ENCODE measurements at places on chromosomes 13 and 19.

DNA sequence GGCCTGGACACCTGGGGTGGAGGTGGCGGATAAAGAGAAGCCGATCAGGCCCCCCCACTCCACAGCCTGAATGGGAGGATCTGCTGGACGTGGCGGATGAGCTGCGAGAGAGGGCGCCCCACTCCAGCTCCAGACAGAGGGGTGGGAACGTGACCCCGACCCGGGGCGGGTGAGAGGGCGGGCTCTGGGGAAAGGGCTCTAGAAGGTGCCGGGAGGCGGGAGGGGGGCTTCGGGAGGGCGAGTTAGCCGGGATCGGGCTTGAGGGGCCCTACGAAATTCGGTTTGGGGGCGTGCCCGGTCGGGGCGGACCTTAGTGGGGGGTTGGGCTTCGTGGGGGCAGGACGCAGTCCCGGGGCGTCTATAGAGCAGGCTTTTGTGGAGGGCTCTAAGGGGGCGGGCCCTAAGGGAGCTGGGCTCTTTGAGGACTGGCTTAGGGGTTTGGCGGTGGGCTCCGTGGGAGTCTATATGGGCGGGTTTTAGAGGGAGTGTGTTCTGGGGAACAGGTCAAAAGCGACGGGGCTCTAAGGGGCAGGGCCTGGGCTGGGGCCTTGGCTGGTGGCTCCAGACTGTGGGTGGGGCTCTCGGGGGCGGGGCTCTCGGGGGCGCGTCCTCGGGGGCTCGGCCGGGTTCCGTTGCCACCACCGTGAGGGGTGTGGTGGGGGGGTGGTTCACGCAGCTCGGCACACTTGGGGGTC, 4.1 kb upstream of the NANOS3 start:
- DNase-seq: no peak

GRCh38 chr19:48509467-48510194, 2.0 kb downstream of the LMTK3 start:
- no peak for DNase-seq

GRCh38 chr19:35254341-35255297, 5.8 kb downstream of the LSR start:
- DNase-seq: no peak

DNA sequence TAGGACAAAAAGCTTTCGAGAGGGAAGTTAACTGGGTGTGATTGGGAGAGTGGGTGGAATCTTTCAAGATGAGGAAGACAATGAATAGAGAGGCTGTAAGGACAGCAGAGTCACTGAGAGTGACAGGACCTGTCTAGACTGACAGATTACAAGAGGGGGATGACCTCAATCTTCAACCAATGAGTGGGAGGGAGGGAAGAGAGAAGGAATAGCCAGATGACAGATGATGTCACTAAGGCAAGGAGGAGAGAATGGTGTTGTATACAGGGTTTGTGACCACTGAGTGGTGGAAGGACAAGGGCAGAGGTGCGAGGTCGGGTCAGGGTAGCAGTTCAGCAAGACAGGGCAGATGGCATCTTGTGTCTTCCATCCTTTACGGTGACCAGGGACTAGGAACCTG, 5.8 kb upstream of the ILF3 start:
- no peak for DNase-seq

- no peak for DNase-seq
These were observed 43.1 kb downstream of the B3GLCT start for GRCh38 chr13:31242916-31243315.

GRCh38 chr13:66977161-66977560, 253.0 kb downstream of the PCDH9 start:
- DNase-seq: no peak

DNA sequence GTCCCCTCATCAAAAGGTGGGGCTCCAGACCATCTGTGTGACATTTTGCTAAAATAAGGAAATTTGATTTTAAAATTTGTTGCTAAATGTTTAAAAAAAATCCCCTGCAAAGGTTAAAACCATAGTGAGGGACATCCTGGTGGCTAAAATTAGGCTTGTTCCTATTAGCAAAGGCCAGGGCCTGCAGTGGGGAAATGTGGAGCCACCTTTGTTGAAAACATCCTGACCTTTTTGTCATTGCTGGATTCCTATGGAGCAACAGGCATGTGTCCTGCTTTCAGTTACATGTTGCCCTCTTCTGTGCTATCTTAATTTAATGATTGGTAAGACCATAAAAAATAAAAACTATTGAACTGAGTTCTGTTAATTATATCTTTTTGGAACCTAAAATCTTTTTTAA, 524.3 kb downstream of the KCTD12 start:
- no peak for DNase-seq

DNA sequence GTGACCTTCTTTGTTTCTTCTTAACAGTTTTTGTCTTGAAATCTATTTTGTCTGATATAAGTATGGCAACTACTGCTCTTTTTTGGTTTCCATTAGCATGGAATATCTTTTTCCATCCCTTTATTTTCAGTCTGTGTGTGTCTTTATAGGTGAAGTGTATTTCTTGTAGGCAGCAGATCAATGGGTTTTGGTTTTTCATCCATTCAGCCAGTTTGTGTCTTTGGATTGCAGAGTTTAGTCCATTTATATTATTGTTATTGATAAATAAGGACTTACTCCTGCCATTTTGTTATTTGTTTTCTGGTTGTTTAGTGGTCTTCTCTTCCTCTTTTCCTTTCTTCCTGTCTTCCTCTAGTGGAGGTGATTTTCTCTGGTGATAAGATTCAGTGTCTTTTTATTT, 54.4 kb downstream of the ZNF136 start:
- no peak for DNase-seq

DNA sequence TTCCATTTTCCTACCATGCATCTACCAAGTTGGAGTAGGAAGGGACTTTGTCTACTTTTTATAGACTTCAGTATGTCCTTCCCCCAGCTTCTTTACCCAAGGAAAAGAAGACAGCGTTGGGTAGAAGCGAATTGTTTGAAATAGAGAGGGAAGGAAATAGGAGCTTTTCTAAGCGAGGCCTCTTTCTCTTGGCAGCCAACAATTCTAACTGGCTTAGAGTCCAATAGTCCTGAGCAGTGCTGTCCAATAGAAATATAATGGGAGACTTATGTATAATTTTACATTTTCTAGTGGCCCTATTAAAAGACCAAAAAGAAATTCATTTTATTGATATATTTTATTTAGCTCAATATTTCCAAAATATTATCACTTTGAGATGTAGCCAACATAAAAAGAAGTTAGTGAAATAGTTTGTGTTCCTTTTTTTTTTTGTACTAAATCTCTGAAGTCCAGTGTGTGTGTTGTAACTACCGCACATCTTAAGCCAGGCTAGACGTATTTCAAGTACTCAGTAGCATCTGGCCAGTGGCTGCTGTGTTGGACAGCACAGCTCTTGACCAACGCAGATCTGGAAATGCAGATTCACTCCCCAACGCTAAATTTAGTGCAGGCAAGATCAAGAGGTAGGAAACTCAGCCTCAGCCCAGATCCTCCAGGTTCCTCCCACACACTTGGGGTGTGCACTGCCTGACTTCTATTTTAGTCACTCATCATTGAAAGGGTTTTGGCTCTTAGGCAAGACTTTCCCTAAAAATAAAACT, 179.2 kb downstream of the SHISA2 start:
- DNase-seq: no peak

DNA sequence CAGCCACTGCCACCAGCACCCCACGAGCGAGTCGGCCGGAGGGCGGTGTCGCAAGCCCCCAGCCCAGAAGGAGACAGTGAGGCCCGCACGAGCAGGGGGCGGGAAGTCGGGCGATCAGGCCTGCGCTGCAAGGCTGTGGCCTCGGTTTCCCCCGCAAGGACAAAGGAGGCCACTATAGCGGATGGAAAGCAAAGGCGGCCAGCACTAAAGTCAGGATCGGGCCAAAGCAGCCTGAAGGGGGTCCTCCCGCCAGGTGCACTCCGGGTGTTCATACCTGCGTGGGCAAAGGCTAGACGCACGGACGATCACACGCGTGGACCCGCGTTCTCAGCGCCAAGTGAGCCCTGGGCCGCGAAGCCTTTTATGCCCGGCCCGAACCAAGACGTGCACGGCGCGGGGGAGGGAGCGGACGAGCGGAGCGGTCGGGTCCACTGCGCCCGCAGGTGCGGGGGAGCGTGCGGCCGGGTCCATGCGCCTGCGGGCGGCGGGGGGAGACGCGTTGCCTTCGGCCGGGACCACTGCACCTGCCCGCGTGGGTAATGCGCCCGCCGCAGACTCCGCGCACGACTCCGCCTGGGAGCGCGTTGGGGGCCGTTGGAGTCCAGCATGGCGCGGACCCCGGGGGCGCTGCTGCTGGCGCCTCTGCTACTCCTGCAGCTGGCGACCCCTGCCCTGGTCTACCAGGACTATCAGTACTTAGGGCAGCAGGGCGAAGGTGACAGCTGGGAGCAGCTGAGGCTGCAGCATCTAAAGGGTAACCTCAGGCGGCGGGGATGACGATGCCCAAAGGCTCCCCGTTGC, at the start of the genes PRDX2 and THSD8:
PRDX2 (minus strand) TSS at position 335 of the 801 bp plus-strand sequence. CDS start 539 bp downstream, outside the sequence.
THSD8 (plus strand) TSS at position 604 of the 801 bp plus-strand sequence; CDS start at position 607, 3 bp downstream.
- no peak for DNase-seq

DNA sequence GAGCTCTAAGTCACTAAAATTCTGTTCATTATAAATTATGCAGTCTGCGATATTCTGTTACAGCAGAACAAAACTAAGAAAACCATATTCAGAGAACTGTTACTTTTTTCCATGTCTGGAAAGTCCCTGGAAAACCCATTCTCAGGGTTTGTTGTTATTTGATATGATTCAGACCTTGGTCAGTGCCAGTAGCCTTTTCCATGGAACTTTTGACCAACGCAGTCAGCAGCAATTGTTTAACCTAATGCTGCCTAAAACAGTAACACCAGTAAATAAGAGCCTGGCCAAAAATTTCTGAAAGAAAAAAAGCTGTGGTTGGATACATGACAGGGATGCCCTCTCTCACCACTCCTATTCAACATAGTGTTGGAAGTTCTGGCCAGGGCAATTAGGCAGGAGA, 402.7 kb downstream of the TBC1D4 start:
- no peak for DNase-seq

DNA sequence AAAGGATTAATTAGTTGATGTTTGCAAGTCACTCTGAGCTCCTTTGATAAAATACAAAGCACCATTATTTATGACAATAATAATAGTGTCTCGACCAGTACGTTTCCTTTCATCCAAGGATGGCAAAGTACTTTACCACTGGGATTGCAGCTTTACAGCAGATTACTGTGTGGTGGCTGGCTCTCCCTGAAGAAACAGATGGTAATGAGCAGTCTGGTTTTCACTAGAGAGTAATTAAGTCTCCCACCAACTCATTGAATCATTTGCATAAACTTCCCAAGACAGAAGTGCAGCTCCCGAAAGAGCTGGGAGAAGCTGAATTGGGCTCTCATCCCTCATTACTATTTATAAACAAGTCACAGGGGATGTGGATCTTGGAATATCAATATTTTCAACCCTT, 48.7 kb downstream of the KLF5 start:
- DNase-seq: no peak

GRCh38 chr13:22848539-22849052, 332.2 kb upstream of the SGCG start:
- no peak for DNase-seq

GRCh38 chr13:97573011-97573410, 139.0 kb downstream of the RAP2A start:
- DNase-seq: no peak

DNA sequence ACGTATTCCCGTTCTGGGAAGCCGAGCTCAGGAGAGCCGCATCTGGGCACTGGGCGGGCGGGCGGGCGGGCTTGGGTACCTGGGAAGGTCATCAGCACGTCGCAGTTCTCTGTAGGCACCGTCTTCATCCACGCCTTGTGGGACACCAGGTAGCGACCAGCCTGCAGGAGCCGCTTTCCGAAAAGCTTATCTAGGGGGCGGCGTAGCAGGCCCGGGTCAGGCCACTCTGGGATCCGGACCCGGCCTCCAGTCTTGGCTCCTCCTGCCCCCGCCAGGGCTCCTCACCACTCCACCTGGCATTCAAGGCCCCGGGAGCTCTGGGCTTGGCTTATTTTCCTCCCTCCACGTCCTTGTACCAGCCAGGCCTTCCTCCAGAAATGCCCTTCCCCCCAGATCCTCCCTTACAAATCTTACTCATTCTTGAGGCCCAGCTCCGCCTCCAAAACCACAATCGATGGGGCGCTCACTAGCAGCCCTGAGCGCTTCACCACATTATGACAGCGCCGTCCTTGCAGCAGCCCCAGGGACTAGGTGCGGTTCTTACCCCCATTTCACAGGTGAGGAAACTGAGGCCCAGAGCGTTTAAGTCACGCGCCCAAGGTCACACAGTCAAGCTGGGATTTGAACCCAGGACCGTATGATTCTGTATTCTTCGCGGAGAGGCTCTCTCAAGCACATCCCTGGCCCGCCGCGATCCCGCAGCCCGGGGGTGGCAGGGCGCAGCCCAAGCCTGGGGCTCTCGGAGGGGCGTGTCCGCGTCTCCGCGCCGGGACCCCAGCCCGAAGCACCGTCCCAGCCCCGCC, 843 bp downstream of the ANO8 start:
- DNase-seq: no peak

- no peak for DNase-seq
These were observed 15.0 kb downstream of the PAK4 start for GRCh38 chr19:39140594-39140993.

GRCh38 chr19:8831832-8832131, 322 bp downstream of the ZNF558 start:
- DNase-seq: peak; percentile 16

GRCh38 chr13:111626371-111627305, 306.2 kb downstream of the TEX29 start:
- DNase-seq: no peak

DNA sequence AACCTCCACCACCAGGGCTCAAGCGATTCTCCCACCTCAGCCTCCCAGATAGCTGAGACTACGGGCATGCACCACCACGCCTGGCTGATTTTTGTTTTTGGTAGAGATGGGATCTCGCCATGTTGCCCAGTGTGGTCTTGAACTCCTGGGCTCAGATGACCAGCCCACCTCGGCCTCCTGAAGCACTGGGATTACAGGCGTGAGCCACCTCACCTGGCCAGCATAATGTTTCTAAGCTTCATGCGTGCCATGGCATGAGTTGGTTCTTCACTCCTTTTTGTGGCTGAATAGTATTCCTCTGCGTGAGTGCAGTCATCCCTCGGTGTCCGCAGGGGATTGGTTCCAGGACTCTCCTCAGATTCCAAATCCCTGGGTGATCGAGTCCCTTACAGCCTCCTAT, 4.2 kb upstream of the ZNF579 start:
- no peak for DNase-seq

GRCh38 chr13:113842336-113843062, 21.4 kb downstream of the GAS6 start:
- DNase-seq: no peak

DNA sequence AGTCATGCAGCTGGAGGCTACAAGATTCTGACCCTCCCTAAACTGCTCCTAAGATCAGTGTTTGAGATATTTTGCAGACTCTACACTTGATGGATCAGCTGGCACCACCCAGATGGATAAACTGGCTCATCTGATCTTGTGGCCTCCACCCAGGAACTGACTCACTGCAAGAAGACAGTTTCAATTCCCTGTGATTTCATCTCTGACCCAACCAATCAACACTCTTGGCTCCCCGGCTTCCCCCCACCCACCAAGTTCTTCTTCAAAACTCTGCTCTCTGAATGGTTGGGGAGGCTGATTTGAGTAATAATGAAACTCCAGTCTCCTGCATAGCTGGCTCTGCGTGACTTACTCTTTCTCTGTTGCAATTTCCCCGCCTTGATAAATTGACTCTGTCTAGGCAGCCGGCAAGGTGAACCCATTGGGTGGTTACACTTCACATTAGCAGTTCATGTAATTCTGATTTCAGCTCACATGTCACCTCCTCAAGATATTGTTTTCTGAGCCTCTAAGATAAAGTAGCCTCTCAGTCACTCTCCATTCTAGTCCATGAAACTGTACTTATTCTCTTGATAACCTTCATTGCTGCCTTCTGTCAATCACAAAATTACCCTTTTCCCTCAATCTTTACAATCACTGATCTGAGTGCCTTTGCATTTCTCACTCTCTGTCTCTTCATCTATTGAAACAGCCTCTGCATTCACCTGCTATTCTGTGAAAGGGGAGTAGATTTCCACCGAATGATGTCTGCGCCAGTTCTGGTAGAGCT, 9.9 kb upstream of the FPR3 start:
- no peak for DNase-seq

Data from stimulated activated CD8-positive, alpha-beta memory T cell treated with anti-CD3 and anti-CD28 coated beads, Interleukin-4, amount 100 ng/mL, for 1 hour (primary cell).